ENCODE measurements at places on chromosomes 2 and 18.

DNA sequence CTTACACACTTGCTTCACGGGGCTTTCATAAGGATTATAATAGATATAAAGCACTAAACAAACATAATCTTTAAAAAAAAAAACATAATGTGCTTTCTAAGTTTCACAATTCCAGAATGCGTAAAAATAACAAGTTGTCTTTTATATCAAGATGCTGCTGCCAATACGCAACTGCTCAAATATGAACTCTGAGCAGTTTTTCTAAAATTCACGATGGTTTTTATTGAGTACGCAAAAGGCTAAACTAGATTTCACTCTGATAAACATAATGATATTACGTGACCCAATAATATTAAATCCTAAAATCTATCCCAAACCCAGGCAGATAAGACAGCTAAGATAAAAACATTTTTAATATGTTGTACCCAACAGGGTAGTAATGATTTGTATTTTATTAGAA, 24.6 kb upstream of the MAT2A start:
- DNase-seq, result no peak

GRCh38 chr2:178924817-178925216, 117.6 kb upstream of the TTN start:
- no peak for DNase-seq

GRCh38 chr18:56112984-56113383, 525.0 kb upstream of the TCF4 start:
- DNase-seq, result no peak

DNA sequence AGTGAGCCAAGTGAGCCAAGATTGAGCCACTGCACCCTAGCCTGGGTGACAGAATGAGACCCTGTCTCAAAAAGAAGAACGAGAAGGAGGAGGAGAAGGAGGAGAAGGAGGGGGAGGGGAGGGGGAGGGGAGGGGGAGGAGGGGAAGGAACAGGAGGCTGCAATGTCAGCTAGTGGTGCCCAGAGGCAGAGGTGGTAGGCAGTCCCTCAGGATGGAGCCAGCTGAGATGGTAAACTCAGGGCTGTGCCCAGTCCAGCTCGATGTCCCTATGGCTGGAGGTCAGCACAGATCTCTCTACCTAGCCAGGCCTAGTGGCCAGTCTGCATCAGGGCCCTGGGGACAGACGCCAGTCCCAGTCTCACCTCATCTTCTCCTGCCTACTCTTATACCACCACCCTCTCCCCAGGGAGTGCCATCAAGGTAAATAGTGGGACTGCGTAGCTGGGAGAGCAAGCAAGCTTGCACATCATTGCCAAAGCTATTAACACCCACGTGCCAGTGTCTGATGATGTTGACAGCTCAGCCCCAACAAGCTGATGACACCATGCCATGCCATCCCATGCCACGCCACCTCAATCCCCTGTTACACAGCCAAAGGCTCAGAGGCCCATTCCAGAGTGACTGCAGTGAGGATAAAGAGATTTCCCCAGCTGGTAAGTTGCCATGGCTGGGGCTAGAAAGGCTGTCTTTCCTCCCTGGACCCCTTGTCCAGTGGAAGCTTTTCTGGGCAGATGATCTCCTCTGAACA, 7.6 kb upstream of the PLB1 start:
- DNase-seq, result no peak

DNA sequence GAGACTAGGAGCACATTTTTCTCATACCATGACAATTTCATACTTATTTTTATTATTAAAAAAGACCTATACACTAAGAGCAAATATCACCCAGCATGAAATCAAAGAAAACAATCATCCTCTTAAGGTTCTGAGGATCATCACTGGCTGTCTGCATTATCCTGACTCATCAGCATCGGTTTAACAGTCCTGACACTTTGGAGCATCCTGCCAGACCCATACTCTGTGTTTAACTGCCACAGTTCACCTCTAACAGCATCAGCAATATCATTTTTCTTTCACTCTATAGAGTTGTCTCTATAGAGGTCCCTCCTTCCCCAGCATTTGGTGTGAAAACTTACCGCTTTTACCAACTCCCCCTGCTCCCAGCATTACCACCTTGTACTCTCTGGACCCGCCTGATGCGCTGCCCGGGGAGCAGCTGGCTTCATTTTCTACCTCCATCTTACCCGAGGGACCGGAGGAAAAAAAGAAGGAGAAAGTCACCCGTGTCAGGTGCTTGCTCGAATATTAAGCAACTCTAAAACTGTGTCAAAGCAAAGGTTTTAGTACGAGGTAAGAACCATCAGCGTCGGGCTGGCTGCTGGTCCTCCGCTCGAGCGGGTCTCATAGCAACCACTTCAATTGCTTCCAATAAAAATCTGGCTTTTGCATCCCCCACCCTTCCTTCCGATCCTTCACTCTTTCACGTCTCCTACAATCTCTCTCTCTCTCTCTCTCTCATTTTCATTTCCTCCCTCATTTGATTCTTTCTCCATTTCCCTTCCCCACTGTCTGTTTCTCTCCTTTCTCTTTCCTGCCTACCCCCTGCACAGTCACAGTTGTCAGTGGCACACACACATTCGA, at the start of gene RIT2:
RIT2 (minus strand) TSS at position 610 of the 846 bp plus-strand sequence.
- DNase-seq, result no peak

DNA sequence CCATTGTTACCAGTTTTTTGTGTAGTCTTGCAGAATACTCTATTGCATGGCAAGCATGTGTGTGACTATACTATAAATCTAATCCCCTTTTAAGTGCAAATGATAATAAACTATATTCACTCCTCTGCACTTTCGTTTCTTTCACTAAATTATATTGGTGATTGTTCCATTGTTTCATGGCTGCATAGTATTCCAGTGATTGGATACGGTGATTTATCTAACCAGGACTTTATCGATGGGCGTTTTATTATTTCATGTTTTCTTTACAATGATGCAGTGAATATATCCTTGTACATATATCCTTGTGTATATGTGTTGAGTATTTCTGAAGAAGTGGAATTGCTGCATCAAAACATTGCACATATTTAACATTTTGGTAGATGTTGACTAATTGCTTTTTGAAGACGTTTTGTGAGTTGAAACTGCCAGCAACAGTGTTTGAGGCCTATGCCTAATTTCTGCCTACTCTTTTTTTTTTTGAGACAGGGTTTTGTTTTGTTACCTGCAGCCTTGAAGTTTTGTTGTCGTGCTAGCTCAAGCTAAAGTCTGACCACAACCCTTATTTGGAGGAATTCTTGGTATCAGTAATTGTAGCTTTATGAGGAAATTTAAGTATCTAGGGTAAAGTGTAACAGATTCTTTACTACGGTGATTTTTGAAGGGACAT, 2.7 kb downstream of the MIB1 start:
- no peak for DNase-seq

- DNase-seq, result peak; percentile 42
These were observed 506.1 kb upstream of the FAM98A start for GRCh38 chr2:34105006-34105767.

All from osteoblast (primary cell).